Suppressor macrophage treated with lipopolysaccharide for 1 hour (primary cell): ENCODE measurements at places on chromosomes 13 and 19.

DNA sequence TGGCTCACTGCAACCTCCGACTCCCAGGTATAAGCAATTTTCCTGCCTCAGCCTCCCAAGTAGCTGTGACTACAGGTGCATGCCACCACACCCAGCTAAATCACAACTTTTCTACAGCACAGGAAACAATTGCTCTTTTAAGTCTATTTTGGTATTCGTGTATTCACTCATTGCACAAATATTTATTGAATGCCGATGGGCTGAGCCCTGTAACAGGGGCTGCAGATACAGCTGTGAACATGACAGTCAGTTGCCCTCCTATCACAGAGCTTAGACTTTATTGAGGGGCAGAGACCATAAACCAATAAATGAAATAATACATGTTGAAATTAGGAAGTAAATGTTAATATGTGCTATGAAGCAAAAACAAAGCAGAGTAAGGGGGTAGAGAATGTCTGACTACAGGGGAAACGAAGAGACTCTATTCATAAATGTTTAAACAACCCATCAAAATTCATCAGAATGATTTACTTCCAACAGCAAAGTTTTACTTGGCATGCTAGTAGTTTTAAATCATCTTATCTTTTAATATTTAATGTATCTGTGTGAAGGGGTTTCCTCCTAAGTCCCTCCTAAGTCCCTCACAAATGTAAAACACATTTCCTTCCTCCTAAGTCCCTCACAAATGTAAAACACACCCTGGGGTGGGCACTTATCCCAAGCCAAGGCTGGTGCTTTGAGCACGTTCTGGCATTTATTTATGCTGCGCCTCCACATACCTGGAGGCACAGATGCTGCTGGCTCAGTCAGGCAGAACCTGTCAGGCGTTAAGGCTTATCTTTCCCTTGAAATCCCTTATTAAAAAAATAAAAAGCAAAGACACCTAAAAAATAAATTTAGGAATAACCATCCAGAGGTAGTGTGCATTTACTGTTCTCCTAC is 140.8 kb downstream of the MIPEP start:
- no peak for DNase-seq

DNA sequence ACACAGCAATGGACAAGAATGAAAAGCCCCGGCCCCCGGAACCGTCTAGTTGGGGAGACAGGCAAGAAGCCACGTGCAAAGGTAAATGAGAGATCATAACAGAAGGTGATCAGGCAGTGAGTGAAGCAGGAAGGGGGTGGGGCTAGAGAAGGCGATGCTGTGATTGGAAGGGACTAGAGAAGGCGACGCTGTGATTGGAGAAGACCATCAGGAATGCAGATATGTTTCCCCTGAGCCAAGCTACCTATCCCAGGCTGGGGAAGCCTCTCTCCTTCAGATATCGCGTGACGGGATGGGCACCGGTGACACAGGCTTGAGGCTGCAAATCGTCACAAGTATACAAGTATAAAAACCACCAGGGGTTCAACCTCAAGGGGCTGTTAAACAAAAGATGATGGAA is 21.8 kb downstream of the DCAF15 start:
- DNase-seq, result no peak

GRCh38 chr19:51161266-51161665 is 19.2 kb downstream of the SIGLEC7 start:
- no peak for DNase-seq

GRCh38 chr19:45100846-45101252 is 7.9 kb downstream of the PPP1R37 start:
- DNase-seq, result no peak

GRCh38 chr19:39558624-39559117 is 18.7 kb upstream of the EID2 start:
- no peak for DNase-seq

DNA sequence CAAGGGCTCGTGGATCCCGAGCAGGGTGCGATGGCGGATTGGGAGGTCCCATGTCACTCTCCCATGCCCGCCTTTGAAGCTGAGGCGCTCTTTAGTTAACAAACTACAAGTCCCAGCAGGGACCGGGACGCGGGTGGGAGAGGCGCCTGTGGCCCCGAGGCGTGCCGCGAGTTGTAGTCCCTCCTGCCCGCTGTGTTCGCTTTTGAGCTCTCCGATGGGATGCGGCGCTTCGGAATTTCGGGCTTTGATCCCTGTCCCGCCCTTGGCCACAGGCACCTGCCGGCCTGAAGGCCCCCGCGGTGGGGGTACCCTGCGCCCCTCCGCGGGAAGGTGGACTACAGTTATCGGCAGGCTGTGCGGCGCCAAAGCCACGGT is 11.0 kb downstream of the CYTH2 start:
- DNase-seq, result peak; percentile 14
